GM20000 (cell line): ENCODE measurements at places on chromosomes 3 and 15.

- peak; percentile 41 for DNase-seq
Measured at GRCh38 chr3:128875556-128876120, 3.8 kb upstream of the ACAD9 start.

DNA sequence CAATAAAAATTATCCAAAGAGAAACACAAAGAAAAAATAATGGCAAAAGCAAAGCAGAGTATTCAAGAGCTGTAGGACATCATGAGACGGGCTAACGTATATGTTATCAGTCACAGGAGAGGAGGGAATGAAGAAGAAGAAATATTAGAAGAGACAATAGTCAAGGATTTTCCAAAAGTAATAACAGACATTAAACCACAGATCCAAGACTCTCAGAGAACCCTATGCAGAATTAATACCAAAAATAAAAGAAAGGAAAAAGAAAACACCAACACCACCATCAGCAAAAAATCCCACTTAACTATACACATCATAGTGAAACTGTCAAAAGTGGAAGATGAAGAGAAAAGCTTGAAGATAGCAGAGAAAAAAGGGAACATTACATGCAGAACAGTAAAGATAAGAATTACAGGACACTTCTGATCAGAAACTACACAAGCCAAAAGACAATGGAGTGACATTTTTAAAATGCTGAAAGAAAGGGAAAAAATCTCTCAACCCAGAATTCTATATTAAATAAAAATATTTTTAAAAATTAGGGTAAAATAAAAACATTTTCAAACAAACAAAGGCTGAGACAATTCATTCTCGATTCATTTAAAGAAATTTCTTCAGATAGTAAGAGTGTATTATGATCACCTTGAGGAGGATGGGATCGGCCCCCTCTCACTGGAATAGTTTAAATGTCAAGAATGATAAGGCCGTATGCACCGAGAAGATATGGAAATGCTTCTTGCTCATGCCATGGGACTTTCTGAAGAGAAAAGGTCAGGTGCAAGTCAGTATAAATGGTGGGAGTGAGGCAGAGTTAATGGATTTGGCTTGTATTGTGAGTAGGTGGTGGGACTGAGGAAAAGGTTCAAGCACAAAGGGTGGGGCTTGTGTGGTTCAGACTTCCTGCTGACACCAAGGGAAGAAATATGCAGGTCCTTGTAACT lies 28.5 kb downstream of the TM2D3 start:
- DNase-seq: no peak

DNA sequence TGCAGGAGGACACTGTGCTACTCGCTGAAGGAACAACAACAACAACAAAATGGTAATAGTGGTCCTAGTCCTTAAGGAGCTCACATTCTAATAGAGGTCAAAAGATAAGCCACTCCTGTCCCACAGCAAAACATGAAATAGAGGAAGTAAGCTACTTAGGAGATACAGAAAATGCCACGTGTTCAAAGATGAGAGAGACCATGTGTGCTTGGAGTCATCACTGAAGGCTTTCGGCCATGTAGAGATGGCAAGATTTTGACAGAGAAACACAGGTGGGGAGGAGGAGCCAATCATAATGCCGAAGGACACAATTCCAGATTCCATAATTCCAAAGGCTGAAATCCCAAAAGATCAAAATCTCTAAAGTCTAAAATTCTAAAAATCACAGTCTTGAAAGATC lies 24.8 kb upstream of the RIOX2 start:
- DNase-seq: no peak

- DNase-seq: no peak
Measured at GRCh38 chr15:99412082-99412481, 153.7 kb upstream of the MEF2A start.

- DNase-seq: no peak
Measured at GRCh38 chr3:14649466-14649865, 2.1 kb upstream of the CCDC174 start.

GRCh38 chr3:16523778-16524177 lies 10.3 kb upstream of the RFTN1 start:
- no peak for DNase-seq

DNA sequence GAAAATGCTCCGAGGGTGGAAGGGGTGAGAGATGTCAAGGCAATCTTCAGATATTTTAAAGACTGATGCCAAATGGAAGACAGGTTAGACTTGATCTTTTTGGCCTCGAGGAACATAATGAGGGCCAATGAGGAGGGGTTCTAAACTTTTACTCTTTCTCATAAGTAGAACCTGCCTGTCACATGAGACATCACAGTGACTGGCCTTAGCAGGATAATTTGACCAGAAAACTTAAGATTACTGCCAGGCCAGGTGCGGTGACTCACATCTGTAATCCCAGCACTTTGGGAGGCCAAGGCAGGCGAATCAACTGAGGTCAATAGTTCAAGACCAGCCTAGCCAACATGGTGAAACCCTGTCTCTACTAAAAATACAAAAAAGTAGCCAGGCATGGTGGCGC lies 12.2 kb downstream of the TM4SF4 start:
- no peak for DNase-seq

GRCh38 chr15:34304613-34305012 lies 33.0 kb downstream of the SLC12A6 start:
- DNase-seq: no peak

GRCh38 chr3:187626581-187626980 lies 43.6 kb downstream of the SST start:
- no peak for DNase-seq

DNA sequence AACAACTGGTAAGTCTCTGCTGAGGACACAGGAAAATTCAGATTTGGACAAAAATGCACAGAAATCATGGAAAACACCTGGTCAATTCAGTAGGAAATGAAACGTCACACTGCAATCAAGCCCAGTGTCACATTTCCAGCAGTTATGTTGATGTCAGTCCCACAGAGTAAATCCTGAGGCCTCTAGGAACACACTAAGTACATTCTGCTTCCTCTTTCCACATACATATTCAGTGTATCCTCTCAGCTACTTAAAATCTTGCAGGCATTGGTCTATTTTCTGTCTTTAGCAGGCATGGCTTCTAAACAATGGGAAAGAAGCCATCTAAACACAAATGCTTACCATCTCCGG lies 207.8 kb downstream of the PLCL2 start:
- DNase-seq: no peak

DNA sequence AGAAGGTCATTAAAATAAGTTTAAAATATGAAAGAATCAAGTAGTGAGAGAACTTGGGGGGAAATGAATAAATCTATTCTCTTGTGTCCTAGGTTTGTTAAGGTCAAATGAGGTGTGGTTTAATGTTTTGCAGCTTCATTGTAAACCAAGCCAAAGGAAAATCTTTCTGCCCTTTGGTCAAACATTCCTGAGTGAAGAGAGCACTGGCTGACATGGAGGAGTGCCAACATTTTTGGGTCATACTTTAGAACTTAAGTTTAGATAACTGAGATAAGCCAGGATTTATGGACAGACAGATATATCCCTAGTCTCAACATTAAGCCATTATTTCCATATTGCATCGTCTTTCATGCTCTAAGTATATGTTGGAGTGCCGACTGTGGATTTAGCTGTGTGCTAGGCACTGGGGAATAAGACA lies 66.4 kb downstream of the PTPRG start:
- DNase-seq: no peak

DNA sequence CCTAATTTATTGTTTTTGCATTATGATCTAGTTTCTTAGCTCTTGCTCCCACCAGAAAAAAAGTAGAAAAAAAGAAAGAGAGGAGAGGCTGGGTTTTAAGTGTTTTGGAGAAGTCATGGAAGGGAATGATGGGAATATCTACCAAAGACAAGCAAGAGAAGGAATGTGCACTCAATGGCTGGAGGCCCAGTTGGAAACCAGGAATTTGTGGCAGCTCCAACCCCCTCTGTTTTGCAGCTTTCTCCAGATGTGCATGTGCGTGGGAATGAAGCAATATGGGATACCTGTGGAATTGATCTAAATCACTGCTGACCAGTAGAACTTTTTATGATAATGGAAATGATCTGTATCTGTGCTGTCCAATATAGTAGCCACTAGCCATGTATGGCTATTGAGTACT lies 27.1 kb downstream of the EIF2AK4 start:
- DNase-seq: no peak

GRCh38 chr3:53718462-53718861 lies 127.8 kb downstream of the CHDH start:
- DNase-seq: no peak
